ENCODE measurements at places on chromosomes 7 and 10.

GRCh38 chr10:119030421-119031250 lies 1.1 kb downstream of the NANOS1 start:
- DNase-seq: peak; percentile 37

DNA sequence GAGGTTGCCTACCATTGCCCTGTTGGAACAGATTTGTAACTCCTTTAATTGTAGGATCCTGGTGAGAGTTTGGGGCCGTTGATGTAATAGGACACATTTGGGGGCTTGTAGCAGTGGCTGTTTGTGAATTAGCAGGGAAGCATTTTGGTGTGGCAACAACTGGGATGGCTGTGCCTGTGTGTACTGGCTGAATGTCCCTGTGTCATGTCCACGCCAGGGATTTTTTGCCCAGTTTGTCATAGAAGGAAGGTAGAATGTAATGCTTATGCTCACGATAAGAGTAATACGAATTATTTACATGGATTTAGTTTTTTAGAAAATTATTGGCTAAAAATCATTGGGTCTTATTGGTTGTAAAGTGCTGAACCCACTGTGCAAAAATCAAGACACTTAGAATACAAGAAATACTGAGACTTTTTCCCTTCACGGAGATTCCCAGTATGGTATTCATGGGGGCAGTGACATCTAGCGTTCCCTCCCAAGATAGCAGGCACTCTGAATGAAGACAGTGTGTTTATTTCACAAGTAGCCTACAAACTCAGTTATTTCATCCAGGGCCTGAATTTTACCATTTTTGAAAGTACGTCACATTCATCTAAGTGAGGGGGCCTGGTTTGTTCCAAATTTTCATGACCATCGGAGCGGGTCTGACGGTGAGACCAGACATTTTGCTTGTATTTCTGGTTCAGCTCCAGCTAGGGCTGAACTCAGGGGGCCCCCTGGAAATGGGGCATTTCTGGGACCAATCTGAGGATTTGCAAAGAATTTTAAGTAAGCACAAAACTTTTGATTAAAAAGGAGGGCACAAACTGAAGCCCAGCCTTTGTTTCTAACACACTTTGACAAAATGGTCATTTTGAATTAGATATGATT lies 74.7 kb downstream of the CACNB2 start:
- no peak for DNase-seq

DNA sequence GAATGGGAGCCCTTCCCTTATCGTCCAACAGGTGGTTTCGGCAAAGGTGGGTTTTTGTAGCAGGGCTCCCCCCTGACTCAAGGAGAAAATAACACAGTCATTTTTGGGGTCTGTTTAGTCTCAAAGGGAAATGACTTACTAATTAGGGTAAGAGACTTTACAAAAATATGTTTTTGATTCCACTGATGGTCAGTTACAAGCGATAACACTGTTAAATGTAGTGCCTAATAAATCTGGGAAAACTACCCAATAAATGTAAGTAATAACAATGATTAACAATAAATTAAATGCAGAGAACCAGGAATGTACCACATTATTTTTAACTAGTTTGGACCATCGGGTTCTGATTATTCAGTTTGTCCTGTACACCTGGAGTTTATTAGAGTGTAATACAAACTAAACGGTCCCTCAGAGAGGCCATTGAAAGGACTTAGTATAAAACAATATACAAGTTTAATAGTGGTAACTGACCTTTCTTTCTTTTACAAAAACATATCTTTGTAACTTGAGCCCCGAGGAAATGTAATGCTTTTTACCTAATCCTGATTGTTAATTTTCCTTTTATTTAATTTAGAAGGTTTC lies 216.2 kb upstream of the HABP2 start:
- no peak for DNase-seq

GRCh38 chr10:49208996-49209395 lies 20.8 kb upstream of the TMEM273 start:
- DNase-seq: no peak

DNA sequence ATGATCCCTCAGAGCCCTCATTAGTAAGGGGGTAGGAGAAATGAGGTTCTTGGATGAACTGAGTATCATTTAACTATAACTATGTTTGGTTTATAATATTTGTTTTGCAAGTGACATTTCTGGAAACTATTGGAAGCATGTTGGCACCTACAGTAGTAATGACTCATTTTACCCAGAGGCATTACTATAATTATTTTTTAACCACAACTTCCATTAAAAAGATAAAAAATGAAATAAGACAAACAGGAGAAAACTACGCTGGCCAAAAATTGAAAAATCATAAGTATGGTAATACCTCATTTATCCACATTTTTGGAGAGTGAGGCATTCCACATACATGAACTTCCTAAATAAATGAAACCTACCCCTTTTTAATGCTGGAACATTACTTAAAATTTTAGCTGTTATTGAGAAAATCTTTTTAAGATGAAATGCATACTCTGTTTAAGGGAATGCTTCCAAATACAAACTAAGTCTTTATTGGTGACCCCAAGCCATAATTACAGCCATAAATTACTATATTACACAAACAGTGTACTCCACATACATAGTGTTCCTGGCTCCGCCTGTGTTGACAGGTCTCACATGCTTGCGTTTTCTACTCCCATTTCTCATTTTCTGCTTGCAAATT lies 84.6 kb upstream of the CAPZA2 start:
- no peak for DNase-seq

- DNase-seq: no peak
Observed at GRCh38 chr7:21028599-21028998, 241.9 kb upstream of the SP8 start.

GRCh38 chr7:17488829-17489228 lies 190.4 kb downstream of the AHR start:
- DNase-seq: no peak
